Brain pericyte (primary cell): ENCODE measurements at places on chromosomes 7 and 10.

DNA sequence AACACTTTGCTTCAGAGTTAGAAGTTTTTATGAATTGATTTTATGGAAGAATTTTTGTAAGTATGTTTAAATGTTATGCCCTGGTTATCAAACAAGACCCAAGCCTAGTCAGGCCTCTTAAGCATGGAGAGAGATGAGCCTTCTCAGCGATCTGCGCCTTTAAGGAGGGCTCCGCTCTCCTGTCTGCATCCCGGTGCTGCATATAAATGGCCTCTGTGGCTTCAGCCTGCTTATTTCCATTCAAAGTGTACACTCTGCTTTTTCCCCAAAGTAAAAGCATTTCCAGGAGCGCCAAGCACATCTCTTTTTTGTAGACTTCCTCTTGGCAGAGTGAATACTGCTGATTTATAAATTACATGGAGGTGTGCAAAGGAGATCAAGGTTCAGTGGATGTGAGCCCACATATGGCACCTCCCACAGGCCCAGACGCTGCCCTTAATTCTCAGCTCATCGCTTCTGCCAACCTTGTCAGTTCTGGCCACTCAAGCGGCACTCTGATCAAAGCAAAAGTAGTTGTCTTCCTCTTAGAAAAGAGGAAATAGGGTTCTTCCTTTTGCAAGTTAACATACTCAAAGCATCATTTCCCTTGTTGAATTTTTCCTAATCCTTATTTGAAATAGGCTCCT lies 70.0 kb upstream of the SFMBT2 start:
- DNase-seq: no peak

DNA sequence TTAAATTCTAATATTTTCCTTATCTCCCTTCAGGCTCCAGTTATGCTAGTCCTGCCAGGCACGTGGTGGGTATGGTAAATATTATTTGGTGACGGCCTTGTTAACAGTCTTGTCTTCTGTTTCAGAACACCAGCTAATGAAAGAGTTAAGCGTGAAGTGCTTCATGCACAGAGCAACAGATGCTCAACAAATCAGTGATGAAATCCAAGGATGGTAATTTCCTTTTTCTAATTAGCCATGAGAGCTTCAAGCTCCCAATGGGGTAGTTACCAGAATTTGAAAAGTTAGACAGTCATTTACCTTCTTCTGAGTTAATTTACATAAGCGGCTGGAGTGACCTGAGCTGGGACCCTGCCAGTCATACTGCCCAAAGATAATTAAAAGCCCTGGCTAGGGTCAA lies 1.9 kb upstream of the OTUD1 start:
- DNase-seq: no peak

DNA sequence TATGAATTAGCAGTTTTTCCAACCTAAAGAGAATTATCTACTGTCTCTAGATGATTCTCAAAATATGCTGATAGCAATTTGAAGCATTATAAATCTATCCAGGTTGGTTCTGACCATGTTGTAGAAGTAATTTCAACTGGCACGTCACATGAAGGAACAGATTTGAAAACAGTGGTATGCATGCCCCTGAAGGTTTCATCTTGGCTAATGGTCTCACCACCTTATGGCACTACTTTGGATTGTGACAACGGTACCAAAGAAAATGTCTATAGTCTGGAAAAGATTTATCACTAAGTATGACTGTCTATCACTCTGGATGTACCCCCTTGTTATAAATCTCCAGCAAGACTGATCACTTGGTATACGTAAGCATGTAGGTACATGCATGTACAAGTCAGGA lies 723.1 kb upstream of the GALNT17 start:
- DNase-seq: no peak

DNA sequence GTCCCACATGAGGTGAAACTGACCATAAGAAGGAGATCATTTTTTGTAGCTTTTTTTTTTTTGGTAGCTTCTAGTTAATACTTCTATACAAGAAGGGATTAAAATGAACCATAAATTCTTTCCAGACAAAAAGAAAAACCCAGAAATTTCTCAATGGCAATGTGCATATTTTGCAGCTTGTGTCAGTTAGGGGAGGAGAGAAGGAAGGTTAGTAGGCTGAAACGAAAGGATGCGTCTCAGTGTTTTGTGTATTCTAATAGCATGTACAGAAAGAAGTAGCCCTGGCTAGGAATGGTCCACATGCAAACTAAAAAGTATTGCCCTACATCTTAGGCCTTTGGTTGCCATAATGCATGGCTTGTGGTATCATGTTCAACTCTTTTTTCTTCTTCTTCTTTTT lies 90.6 kb downstream of the CACNB2 start:
- no peak for DNase-seq

DNA sequence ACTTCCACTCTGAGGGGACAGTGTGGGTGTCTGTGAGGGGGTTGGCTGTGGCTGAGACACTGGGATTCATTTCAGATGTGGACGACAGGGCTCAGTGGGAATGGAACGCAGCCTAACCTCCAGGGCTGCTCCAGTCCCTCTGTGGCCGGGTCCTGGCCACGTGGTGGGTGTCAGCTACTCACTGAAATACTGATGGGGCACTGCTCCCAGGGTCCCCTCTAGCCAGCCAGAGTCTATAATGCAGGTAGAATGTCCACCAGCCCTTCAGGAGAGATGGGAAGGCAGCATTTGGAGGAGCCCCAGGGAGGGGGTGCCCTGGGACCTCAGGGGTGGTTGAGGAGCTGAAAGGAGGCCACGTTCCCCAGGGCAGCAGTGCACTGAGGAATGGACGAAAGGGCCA lies 87.2 kb upstream of the LANCL2 start:
- DNase-seq: no peak

DNA sequence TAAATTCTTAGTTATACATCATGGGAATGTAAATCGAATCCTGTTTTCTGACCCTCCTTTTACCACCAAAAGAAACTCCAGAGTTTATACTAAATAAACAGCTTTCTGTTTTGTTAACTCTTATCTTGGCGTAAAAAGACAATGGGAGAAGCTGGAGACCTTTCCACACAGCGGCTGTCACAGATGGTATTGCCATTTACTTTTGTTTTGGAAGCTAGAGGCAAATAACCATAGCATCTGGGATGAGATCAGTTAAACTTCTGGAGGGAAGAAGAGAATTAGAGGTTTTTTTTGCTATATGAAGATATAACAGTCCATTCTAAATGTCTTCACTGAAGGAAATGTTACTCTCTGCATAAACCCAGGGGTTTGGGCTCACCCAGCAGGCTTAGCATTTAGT lies 258.9 kb downstream of the REEP3 start:
- no peak for DNase-seq

GRCh38 chr7:47424523-47424922 lies 157.4 kb downstream of the TNS3 start:
- no peak for DNase-seq

DNA sequence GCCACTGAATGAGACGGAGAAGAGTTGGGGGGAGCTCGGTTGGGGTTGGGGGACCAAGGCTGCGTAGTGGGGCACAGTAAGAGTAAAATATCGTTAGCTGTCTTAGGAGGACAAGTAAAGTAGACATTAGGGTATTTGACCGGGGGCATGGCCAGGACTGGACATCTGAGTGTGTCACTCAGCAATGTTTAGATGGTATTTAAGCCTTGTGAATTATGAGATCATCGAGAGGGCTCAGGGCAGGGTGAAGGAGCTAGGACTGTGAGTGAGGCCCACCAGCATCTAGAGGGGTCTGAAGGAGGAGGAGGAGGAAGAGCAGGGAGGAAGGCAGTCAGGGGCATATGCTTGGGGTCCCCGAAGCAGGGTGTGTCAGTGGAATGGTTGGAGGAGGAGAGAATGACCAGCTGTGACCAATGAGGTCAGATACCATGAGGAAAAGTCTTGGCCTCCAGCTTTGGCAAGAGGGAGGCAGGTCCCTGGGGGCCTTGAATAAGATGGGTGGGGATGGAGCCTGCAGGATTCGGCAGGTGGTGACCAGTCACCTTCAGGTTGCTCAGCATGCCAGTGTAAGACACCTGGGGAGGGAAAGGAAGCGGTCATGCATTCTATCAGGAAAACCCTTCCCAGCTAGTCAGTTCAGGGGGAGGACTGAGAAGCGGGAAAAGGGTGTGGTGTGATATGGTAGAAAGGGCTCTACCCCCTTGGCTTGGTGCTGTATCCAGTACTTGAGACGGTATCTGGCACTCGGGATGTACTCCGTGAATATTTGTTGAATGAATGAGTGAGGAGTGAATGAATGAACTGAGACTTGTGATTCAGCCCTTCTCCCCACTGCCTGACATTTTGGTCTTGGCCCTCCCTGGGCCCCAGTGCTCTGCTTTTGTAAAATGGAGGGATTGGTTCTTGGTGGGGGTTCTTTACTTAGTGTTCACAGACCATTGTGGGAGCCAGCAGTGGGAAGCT lies 34.8 kb upstream of the SH2D4B start:
- no peak for DNase-seq

GRCh38 chr10:11435581-11435981 lies 175.9 kb downstream of the USP6NL start:
- DNase-seq: no peak
